Right atrium auricular region (tissue), 2 donors: ENCODE measurements at places on chromosomes 12 and 14. TPM values are rescaled to one million over a fixed set of nuclear protein-coding genes. Genes with fewer than 3 reads are reported as not detected.

The CSRP2 gene
- 6.4 TPM for total RNA-seq

The CYP27B1 gene
- total RNA-seq: 0.33 TPM

The LRRIQ1 gene
- not detected for total RNA-seq

The RXYLT1 gene
- total RNA-seq: 18.7 TPM

The OASL gene
- total RNA-seq: not detected

The TEX52 gene
- total RNA-seq: not detected

The RHEBL1 gene
- total RNA-seq: not detected

The DHRS2 gene
- total RNA-seq: not detected

The TMEM229B gene
- total RNA-seq: 1.3 TPM

The SOX5 gene
- total RNA-seq: 3.9 TPM

The ANKS1B gene
- total RNA-seq: 3.1 TPM

The CLEC4C gene
- not detected for total RNA-seq

The GLT8D2 gene
- 9.9 TPM for total RNA-seq

The ASB2 gene
- total RNA-seq: 115 TPM

The TIMM9 gene
- total RNA-seq: 35.4 TPM

The WNT1 gene
- total RNA-seq: not detected

The PZP gene
- not detected for total RNA-seq

The PRB2 gene
- total RNA-seq: not detected

The ABHD12B gene
- total RNA-seq: not detected

The FITM1 gene
- total RNA-seq: 180 TPM

The FGF23 gene
- not detected for total RNA-seq

The GLS2 gene
- 1.7 TPM for total RNA-seq

The TMEM30B gene
- 3.7 TPM for total RNA-seq

The ACOT4 gene
- total RNA-seq: 0.63 TPM

The KCNMB4 gene
- 2.8 TPM for total RNA-seq

The PARPBP gene
- total RNA-seq: 0.28 TPM

The GPR84 gene
- total RNA-seq: not detected

The SERPINA1 gene
- 2.4 TPM for total RNA-seq

The METTL17 gene
- total RNA-seq: 37.8 TPM

The ZNF385A gene
- 12.7 TPM for total RNA-seq

The PPM1H gene
- 3.1 TPM for total RNA-seq

The LAG3 gene
- total RNA-seq: not detected

The SSTR1 gene
- 1.8 TPM for total RNA-seq

The ABCC9 gene
- total RNA-seq: 52.8 TPM

The FBRSL1 gene
- 20.4 TPM for total RNA-seq

The MOAP1 gene
- 40.1 TPM for total RNA-seq

The RAD51AP1 gene
- 0.86 TPM for total RNA-seq

The SLC6A15 gene
- not detected for total RNA-seq
